GM12864 (cell line): ENCODE measurements at places on chromosomes 3 and 15.
A peak's percentile ranks its signal among the peaks of the same experiment; 100 is the strongest.

DNA sequence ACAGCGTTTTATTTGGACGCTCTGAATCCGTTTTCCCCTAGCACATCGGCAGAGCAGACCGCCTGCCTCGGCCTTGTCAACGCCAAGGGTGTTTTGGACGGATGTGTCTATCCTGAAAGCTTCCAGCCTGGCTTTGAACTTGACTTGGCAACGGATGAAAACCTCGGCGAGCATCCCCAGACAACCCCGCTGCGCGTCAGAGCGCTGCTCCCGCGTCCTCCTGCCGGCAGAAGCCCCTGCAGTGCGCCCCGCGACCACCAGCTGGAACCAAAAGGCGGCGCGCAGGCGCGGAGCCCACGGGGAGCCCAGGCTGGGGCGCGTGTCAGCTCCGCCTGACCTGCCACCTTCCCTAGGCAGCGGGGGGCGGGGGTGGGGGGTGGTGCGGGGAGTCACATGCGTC is 26.2 kb upstream of the ARL8B start:
- no peak for DNase-seq

DNA sequence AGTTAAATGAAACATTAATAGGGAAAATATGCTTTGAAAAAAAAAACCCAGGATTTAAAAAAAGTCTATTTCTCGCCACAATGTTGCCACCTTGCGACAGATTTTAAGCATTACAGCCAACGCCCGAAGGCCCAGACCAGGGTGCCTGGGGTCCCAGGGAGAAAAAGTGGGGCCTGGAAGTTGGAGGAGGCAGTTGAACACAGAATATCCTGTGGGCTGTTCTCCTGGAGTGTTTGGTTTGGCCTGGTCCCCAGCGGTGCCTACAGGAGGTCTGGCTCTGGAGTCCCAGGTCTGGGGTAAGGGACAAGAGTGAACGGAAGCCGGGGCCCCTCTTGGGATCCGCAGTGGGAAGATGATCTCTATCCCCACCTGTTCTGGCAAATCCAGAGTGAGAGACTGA is 3.4 kb downstream of the RNU6-1 start:
- no peak for DNase-seq

DNA sequence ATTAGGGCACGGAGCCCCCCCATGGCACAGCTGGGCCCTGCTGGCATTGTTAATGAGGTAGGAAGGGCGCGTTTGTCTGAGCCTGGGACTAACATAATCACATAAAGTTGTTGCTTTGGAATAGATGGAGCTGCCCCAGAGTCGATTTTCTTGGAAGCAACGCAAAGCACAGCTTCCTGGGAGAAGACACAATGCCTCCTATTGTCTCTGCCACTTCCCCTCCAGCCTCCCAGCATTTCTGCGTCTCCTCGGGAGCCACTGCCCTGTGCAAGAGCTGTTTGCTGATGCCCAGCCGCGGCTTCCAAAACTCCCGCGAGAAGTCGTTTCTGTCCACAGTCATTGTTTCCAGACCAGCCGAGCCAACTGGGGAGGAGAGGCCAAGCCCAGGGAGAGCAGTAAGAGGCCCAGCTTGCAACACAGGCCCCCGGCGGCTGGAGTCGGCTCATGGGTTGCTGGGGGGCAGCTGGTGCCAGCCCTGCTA is 18.1 kb upstream of the ALDH1A3 start:
- DNase-seq = no peak

DNA sequence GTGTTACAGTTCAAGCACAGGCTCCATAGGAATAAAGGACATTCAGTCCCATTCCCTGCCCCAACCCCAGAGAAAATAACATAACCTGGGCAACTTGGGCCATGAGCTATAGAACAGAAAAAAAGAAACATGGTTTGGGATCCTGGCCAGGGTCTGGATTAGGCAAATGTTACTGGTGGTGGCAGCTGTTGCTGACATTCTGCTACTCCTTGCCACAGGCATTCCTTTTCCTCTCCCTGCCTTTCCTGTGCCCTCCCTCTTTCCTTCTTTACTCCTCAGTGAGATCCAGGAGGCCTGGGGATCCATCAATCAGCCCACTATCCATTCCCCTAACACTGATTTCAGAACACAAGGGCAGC is 129.1 kb downstream of the NTRK3 start:
- no peak for DNase-seq

GRCh38 chr3:122533480-122533879 is 18.7 kb upstream of the KPNA1 start:
- DNase-seq = no peak

DNA sequence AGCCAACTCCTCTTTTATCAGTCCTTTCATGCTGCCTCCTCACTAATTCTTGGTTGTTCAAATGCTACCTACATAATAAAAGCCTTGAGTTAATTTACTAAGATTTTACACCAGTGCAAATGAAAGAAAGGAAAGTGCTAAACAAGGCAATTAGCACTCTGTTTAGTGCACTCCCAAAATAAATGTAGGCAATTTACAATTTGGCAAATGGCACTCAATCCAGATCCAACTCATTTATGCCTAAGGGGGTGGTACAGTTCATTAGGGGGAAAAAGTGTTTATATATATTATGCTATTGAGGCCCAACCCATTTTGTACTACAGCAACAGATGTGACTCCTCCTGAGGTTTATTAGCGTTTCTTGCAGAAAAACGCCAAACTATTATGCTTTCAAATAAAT is 370.1 kb downstream of the NR2F2 start:
- no peak for DNase-seq

DNA sequence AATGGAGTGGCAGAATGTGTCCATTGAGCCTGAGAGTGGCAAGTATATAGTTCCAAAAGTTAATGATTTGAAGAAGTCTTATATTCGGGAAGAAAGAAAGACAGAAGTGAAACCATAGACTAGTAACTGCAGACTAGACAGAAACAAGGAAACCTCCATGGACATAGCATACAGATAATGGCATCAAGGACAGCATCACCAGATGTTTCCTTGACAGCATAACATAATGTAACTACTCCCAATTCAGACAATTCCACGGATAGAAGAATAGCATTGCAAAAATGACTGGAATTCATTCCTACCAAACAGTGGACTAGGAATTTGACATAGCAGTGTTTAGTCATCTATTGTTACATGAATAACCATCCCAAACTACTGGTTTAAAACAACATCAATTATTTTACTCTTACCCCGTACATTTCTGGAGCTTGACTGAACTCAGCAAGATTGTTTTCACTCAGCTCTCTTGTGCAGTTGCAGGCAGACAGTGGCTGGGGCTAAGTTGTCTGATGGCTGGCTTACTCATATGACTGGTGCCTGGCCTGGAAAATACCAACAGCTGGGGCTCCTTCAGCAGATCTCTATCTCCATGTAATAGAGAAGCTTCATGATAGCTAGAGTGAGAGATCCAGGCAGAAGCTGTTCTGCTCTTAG is 109.7 kb upstream of the GADL1 start:
- no peak for DNase-seq

GRCh38 chr3:190094160-190094718 is 26.5 kb downstream of the P3H2 start:
- DNase-seq = no peak

DNA sequence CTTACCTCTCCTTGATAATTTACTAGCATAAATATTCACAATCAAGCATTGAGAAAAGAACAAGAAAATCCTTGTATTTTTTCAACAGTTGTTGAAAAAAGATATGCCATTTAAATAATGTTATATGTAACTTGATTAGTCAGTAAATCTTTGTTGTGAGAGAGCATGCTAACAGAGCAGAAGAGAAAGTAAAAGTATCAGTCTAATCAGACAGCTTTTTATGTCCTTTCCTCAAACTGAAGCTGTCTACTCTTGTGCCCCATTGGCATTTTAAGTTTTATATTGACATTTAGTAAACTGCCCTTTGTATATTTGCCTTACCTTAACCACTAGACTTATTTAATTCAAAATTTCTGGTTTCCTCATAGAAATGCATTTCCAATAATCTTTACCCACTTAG is 668.7 kb downstream of the OTOL1 start:
- no peak for DNase-seq

DNA sequence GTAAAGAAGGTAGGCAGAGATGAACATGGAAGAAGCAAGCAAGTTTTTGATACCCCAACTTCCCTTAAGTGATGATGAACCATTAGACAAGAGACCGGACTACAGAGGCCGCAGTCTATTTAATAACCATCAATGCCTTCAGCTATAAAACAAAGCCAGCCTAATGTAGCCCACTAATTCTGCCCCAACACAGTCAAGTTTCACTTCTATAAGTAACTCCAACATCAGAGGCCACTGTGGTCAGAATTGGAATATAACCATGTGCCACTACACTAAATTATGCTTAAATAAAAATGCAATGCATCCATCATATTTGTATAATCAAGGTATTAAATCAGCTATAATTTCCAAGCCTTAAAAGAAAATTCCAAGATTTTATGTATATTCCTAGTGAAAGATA is 234.7 kb downstream of the FOXP1 start:
- DNase-seq = no peak

GRCh38 chr3:193086681-193087080 is 154.3 kb upstream of the PLAAT1 start:
- no peak for DNase-seq

DNA sequence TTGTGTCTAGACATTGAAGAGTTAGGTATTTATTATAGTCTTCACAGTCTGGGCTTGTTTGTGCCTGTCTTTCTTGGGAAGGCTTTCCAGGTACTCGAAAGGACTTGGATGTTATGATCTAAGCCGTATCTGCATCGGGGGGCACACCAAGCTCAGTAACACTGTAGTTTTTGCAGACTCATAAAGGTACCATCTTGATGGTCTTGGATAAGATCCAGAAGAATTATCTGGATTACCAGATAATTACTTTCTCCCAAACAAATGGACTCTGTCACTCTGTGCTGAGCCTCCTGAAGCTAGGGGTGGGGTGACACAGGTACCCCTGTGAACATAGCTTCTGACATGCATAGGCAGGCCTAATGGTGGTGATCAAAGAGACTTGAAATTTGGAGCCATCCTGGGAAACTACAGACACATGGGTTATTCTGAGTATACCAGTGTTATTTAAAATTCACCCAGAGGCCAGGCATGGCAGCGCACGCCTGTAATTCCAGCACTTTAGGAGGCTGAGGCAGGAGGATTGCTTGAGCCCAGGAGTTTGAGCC is 238.6 kb upstream of the TPM1 start:
- no peak for DNase-seq

- no peak for DNase-seq
Measured at GRCh38 chr3:107545680-107546120, 22.9 kb downstream of the BBX start.

- DNase-seq = no peak
Measured at GRCh38 chr15:55186331-55186730, 10.4 kb downstream of the RSL24D1 start.

DNA sequence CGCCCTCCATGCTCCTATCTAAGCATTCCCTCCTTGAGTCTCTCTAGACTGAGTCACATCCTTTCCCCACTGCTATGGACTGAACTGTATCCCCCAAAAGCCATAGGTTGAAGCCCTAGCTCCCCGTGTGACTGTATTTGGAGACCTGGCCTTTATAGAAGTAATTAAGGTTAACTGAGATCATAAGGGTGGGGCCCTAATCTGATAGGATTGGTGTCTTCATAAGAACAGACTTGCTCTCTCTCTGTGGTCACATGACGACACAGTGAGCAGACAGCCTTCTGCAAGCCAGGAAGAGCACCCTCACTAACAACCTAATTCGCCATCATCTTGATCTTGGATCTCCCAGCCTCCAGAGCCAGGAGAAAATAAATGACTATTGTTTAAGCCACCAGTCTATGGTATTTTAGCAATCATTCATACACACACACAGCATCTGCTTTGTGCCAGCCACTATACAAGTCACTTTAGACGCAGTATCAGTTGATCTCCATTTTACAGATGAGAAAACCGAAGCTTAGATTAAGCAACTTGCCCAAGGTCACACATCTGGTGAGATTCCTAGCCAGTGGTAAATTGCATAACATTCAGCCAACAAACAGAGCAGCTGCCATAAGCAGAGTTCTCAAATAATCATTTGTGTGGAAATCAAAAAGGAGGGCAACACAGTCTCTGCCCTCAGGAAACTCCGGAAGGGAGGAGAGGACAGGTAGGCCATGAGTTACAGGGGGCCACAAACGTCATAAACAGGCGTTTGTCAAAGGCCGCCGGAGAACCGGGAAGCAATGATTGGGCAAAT is 66.3 kb upstream of the HES1 start:
- no peak for DNase-seq

GRCh38 chr15:36632226-36632625 is 52.8 kb downstream of the CDIN1 start:
- DNase-seq = no peak

GRCh38 chr3:15434756-15435155 is 7.4 kb downstream of the EAF1 start:
- no peak for DNase-seq

GRCh38 chr3:98855806-98856400 is 45.6 kb downstream of the DCBLD2 start:
- no peak for DNase-seq

- no peak for DNase-seq
Measured at GRCh38 chr3:190097617-190098016, 23.1 kb downstream of the P3H2 start.

GRCh38 chr3:153897025-153897723 is 224.0 kb upstream of the ARHGEF26 start:
- no peak for DNase-seq

GRCh38 chr3:137789236-137789635 is 25.1 kb downstream of the SOX14 start:
- no peak for DNase-seq

DNA sequence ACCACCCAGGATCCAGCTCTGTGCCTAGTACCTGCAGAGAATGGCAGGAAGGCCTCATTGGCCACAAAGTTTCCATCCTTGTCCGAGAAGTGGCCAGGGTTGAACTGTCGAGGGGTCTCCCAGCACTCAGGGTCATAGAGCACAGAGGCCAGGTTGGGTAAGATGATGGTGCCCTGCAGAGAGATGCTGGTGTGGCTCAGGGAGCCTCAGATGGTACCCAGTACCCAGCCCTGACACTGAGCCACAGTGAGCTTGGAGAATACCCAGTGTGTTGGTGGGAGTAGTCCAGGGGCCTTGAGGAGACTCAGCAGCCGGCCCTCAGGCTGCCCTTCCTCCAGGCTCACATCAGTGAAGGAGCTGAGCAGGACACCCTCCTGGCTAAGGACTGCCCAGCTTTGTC is 11.5 kb upstream of the PARL start:
- DNase-seq = no peak

DNA sequence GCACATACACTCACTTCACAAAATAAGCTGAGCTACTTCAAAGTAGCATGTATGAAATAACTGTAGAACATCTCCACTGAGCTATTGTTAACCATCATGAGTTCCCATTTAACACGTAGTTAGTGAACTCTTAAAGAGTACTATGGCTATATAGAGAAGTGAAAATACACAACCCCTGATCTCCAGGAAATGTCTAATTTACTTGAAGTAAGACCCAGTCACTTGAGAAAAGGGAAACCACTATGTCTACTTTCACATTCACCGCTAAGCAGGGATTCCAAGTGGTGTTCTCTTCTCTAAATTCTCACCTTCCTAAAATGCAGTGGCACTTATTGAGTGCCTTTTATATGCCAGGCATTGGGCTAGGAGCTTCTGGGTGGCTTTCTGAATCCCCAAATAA is 35.0 kb upstream of the COLQ start:
- DNase-seq = peak; percentile 79

DNA sequence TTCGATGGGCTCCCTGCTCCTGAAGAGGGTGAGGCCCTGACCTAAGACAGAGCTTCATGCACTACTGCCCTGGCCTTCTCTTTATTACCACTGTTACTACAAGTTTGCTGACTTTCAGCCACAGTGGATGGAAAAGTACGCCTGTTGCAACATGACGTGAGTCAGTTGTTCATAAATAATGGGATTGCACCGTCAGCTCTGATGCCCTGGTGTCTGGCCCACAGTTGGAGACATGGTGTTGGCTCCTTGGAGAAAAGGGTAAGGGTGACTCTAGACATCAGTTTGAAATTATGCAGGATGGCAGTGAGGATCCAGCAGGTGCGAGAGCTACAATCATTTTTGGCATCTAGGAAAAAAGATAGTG is 5.5 kb downstream of the PAQR5 start:
- DNase-seq = no peak
